Activated CD4-positive, alpha-beta T cell treated with anti-CD3 and anti-CD28 coated beads for 36 hours (primary cell): ENCODE measurements at places on chromosomes 11 and 22. TPM values are rescaled to one million over a fixed set of nuclear protein-coding genes. Genes with fewer than 3 reads are reported as not detected.

The VWCE gene
- total RNA-seq: 5.2 TPM

The YPEL4 gene
- total RNA-seq: 0.47 TPM

The CLDN5 gene
- total RNA-seq: not detected

The SYT13 gene
- total RNA-seq: not detected

The HORMAD2 gene
- total RNA-seq: not detected

The OR5P2 gene
- not detected for total RNA-seq

GRCh38 chr11:1963864-1964263 lies 16.7 kb downstream of the MRPL23 start:
- H3K4me3 ChIP-seq: no peak overlapping the region
- no peak overlapping the region for H3K27ac ChIP-seq
- DNase-seq: no peak
- no peaks in the 10 kb centered on the region for H3K4me1 ChIP-seq
- H3K27me3 ChIP-seq: no peaks in the 10 kb centered on the region

- no peaks in the 10 kb centered on the region for H3K27me3 ChIP-seq
- no peak overlapping the region for H3K27ac ChIP-seq
- no peak for DNase-seq
Observed at GRCh38 chr11:15223318-15223717, 108.6 kb downstream of the INSC start.

- no peak overlapping the region for H3K27ac ChIP-seq
- no peaks in the 10 kb centered on the region for H3K4me1 ChIP-seq
- no peak overlapping the region for H3K4me3 ChIP-seq
- H3K27me3 ChIP-seq: peaks cover 5% of the 10 kb centered on the region
- no peak for DNase-seq
Observed at GRCh38 chr11:57615308-57615707, 17.8 kb downstream of the SERPING1 start.

DNA sequence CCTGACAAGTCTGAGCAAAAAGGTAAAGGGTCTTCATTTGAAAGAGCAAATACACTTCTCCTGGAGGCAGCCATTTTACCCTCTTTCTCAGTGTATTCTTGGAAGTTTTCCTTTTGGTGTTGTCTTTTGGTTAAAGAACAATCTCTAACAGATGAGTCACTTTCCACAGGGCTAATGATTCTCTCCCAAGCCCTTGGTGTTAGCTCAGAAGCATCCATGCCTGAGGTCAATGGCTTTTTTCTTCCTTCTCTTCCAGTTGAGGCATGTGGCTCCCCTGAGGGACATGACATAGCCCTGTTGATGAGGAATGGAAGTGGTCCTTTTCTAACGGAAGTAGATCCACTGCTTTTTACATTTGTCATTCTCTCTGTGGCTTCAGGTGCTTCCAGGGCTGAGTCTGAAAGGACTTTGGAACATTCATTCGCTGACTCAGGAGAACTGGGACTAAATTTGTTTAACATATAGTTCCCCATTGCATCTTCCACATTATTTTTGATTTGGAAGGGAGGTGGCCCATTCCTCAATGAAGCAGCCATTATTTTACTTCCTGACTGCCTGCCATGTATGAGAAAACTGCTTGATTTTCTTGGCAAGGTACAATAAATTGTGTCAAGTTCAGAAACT lies 13.8 kb upstream of the POGLUT3 start:
- H3K4me1 ChIP-seq: no peaks in the 10 kb centered on the region
- no peak overlapping the region for H3K4me3 ChIP-seq
- H3K27ac ChIP-seq: no peak overlapping the region
- H3K27me3 ChIP-seq: peaks cover 3% of the 10 kb centered on the region
- H3K36me3 ChIP-seq: peaks cover 9% of the 10 kb centered on the region

GRCh38 chr11:67996051-67996450 lies 7.8 kb downstream of the UNC93B1 start:
- no peak overlapping the region for H3K4me3 ChIP-seq
- H3K4me1 ChIP-seq: peaks cover 20% of the 10 kb centered on the region
- no peak for DNase-seq
- peaks cover 7% of the 10 kb centered on the region for H3K36me3 ChIP-seq
- H3K27me3 ChIP-seq: no peaks in the 10 kb centered on the region
- no peak overlapping the region for H3K27ac ChIP-seq

GRCh38 chr22:17716529-17716928 lies 57.7 kb downstream of the BID start:
- no peak for DNase-seq
- H3K4me1 ChIP-seq: no peaks in the 10 kb centered on the region
- no peak overlapping the region for H3K27ac ChIP-seq
- H3K36me3 ChIP-seq: peaks cover 14% of the 10 kb centered on the region
- H3K27me3 ChIP-seq: no peaks in the 10 kb centered on the region
- H3K4me3 ChIP-seq: no peak overlapping the region

DNA sequence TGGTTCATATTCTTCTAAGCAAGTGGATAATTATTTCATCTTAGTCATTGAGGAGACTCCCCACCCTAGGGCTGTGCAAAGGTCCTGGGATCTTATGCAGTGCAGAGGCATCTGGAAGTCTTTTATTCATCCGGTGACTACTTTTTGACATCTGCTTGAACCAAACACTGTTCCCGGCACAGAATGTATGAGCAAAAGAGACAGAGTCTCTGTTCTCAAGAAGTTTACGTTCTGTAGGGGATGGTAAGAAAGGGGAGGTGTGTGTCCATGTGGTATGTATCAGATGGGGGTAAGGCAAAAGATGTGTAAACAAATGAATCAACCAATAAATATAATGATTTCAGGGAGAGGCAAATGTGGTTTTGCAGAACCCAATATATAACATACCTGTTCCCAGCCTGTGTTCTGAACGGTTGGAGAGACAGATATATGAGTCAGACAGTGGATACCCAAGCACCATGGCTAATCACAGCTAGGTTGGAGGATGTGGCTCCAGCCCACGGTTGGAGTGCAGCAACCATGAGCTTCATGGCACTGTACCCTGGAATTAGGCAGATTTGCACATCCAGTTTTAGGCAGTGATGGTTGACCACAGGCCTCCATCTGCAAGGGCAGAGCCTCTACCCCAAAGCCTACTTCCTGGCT lies 75.1 kb upstream of the CADM1 start:
- no peak overlapping the region for H3K4me3 ChIP-seq
- no peaks in the 10 kb centered on the region for H3K4me1 ChIP-seq
- H3K27ac ChIP-seq: no peak overlapping the region
- H3K36me3 ChIP-seq: no peaks in the 10 kb centered on the region
- DNase-seq: no peak

GRCh38 chr22:47213571-47214230 lies 451.3 kb downstream of the TBC1D22A start:
- no peak overlapping the region for H3K4me3 ChIP-seq
- no peak overlapping the region for H3K27ac ChIP-seq
- peak; percentile 79 for DNase-seq
- no peaks in the 10 kb centered on the region for H3K27me3 ChIP-seq
- no peaks in the 10 kb centered on the region for H3K36me3 ChIP-seq

DNA sequence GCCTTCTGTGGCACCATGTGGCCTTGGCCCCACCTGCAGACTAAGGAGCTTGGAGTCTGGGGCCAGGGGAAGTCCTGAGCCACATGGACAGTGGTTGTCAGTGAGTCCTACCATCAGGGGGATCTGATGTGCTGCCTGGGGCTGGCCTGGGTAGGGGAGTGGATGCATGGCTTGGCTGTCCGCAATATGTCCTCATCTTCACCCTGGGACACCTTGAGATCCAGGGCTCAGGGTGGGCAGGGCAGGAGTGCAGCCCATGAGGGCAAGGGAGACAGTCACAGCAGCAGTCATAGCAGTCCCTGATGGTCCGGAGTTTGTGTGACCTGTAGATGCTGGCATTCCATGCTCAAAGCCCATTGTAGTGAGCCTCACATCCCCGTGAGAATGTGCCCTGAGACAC lies 256.8 kb upstream of the B3GAT1 start:
- no peaks in the 10 kb centered on the region for H3K36me3 ChIP-seq
- DNase-seq: no peak
- peaks cover 17% of the 10 kb centered on the region for H3K27me3 ChIP-seq
- H3K4me3 ChIP-seq: no peak overlapping the region
- no peaks in the 10 kb centered on the region for H3K4me1 ChIP-seq

DNA sequence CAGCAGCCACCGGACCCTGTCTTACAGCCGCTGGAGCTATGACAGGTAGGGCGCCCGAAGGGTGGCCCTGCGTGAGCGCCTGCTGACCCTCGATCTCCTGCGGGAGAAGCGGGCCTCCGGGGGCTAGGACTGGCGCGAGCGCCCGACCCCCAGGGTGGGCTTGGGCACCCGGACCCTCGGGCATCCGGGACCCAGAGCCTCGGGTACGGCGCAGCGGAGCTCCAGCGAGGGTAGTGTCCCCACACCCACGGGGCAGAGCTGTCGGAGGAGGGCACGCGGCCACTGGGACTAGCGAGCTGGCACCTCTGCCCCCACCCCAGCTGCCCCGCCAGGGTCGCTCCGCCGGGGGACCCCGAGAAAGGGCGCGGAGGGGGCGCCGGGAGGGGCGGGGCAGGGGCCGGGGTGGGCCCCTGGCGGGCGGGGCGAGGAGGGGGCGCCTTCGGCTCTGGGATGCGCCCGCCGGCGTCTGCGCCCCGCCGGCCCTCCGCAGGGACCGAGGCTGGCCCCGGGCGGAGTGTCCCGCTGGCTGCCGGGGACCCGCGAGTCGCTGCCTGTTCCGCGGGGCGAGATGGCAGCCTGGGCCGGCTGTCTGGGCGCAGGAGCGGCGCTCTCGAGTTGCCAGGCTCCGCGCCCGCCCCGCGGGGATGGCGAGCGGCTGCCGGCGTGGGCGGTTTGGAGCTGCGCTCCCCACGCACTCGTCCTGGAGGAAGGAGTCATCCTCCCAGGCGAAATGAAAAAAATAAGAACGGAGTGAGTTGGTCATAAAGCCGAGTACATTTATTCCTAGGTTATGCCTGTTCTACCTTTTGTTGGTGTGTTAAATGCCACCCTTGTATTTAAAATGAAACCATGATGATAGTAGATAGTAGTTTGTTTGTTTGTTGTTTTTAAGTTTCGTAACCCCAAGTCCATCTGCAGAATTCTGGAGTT lies 32.4 kb downstream of the EIF3F start:
- no peak overlapping the region for H3K27ac ChIP-seq
- no peaks in the 10 kb centered on the region for H3K36me3 ChIP-seq

DNA sequence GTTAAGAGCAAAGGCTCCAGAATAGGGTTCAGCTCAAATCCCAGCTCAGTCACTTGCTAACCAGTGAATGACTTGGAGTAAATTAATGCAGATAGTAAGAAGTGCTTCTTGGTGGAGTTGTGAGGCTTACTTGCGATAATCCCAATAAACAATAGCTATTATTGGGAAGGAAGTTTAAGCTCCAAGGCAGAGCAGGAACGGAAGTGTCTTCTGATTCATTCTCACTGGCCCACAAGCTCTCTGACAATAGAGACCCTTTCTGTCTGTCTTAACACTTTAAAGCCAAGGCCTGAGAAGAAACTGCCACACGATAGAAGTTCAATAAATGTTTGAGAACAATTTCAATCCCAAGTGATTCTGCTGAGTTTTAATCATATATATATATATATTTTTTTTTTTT lies 155.4 kb downstream of the DBX1 start:
- no peaks in the 10 kb centered on the region for H3K4me1 ChIP-seq
- H3K27ac ChIP-seq: no peak overlapping the region
- H3K36me3 ChIP-seq: no peaks in the 10 kb centered on the region
- H3K4me3 ChIP-seq: no peak overlapping the region

GRCh38 chr22:46038516-46039430 lies 61.8 kb upstream of the WNT7B start:
- H3K36me3 ChIP-seq: no peaks in the 10 kb centered on the region
- H3K4me1 ChIP-seq: peaks cover 24% of the 10 kb centered on the region
- H3K4me3 ChIP-seq: no peak overlapping the region
- no peaks in the 10 kb centered on the region for H3K27me3 ChIP-seq
- DNase-seq: peak; percentile 4

DNA sequence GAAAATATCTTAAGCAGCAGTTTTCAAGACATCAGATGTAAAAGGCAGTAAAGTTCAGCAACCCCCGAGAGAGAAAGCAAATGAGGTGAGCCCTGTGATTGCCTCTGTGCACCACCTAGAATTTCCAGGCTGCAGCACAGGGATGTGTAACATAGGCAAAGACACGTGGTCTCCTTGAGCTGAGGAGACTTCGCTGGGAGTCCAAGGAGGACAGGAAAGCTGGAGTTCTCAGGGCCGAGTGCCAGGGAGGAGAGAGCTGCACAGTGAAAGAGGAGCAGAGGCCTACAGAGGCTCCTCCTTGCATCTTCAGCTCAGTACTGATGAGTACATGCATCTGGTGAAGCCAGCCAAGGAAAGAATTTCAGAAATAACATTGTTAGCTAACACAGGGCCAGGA lies 17.6 kb upstream of the TOLLIP start:
- no peak for DNase-seq
- H3K27ac ChIP-seq: no peak overlapping the region
- H3K4me1 ChIP-seq: peaks cover 16% of the 10 kb centered on the region
- peaks cover 4% of the 10 kb centered on the region for H3K27me3 ChIP-seq
- H3K36me3 ChIP-seq: peaks cover 3% of the 10 kb centered on the region

GRCh38 chr22:46286006-46286405 lies 10.7 kb upstream of the GTSE1 start:
- no peak overlapping the region for H3K4me3 ChIP-seq
- H3K36me3 ChIP-seq: no peaks in the 10 kb centered on the region
- H3K27ac ChIP-seq: no peak overlapping the region
- H3K27me3 ChIP-seq: no peaks in the 10 kb centered on the region

DNA sequence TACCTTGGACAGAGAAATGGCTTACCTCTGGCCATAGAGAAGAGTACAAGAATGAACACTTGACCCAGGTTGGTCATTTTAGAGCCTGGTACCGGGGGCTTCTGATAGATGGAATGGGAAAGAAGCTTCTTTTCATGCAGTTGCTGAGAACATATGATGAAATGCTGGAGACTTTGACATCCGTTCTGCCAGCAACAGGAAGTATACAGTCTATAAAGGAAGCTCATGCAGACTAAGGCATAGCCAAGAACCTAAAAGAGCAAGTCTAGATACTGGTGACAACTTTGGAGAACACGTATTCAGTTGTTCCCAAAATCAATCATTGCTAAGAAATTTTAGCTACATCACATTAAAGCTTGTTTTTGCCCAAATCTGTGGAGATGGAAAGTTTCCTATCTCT lies 894.6 kb downstream of the METTL15 start:
- no peaks in the 10 kb centered on the region for H3K27me3 ChIP-seq
- no peaks in the 10 kb centered on the region for H3K4me1 ChIP-seq
- no peaks in the 10 kb centered on the region for H3K36me3 ChIP-seq

GRCh38 chr22:49499433-49500075 lies 328.1 kb downstream of the BRD1 start:
- H3K36me3 ChIP-seq: peaks cover 7% of the 10 kb centered on the region
- H3K4me3 ChIP-seq: no peak overlapping the region
- no peak for DNase-seq
- peaks cover 8% of the 10 kb centered on the region for H3K4me1 ChIP-seq
- no peaks in the 10 kb centered on the region for H3K27me3 ChIP-seq

DNA sequence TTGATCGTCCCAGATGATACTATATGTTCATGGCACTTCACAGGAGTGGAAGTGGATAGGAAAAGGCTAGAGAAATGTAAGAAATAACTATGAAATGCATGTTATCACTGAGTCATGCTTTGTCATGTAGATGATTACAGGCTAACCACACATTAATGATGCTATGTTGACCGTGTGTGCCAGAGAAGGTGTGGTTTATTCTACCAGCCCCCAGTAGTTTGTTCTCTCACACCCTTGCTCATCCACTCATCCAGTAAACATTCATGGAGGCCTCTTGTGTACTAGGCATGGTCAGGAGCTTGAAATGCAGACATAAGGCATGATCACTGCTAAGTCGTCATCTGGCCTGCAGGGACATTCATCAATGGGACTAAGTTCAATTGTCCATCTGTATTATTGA lies 153.0 kb upstream of the PITPNB start:
- no peaks in the 10 kb centered on the region for H3K4me1 ChIP-seq
- H3K36me3 ChIP-seq: no peaks in the 10 kb centered on the region
- no peak overlapping the region for H3K4me3 ChIP-seq
